ENCODE measurements at places on chromosomes 4 and X.

DNA sequence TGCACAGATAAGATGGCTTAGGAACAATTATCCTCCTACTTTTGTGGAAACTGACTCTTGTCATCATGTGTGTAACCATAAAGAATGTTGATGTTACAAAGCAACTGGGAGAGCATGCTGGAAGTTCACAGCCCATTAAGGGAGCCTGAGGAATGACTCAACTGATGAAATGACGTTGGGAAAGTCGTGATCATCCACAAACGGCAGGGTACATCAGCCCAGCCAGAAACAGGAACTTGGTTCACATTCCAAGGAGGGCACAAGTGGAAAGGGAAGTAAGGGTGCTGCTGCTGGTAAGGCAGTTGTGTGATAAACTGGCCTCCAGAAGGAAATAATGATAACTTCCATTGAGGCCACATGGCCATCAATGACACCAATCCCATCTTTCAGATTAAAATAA is 6.7 kb downstream of the TEC start:
- no peak for DNase-seq

DNA sequence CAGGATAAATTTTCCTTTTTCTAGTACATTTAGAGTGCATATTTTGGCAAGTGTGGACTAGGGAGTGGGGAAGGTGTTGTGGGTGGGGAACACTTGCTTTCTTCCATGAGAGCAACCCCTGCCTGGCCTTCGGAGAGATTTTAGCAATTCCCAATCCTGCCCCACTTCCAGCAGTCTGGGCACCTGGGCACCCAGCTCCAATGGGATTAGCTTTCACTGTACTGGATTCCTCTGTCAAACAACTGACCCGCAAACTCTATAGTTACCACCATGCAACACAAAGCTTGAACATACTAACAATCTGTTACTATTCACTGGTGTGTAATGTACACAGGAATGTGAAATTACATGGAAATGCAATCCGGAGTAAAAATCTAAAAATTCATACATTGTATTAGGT is 50.3 kb downstream of the SH3RF1 start:
- DNase-seq: no peak

- DNase-seq: no peak
Measured at GRCh38 chr4:128848461-128848860, 39.0 kb downstream of the JADE1 start.

DNA sequence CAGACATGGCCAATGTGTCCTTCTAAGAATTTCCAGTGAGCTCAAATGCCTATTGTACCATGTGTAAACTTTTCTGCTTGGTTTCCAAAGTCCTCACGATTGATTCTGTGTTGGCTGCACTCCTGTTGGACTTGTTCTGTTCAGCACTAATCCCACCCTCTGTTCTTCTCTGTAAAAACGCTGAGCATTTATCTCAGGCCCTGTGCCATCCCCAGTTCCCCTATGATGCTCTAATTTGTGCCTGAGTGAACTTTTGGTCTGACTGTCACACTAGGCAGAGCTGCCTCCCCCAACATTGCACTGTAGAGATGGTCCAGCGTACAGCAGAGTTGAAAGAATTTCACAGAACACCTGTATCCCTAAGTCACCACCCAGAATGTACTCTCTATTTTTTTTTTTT is 76.1 kb upstream of the STS start:
- DNase-seq: no peak

GRCh38 chr4:54038056-54038455 is 26.3 kb downstream of the CHIC2 start:
- DNase-seq: no peak

DNA sequence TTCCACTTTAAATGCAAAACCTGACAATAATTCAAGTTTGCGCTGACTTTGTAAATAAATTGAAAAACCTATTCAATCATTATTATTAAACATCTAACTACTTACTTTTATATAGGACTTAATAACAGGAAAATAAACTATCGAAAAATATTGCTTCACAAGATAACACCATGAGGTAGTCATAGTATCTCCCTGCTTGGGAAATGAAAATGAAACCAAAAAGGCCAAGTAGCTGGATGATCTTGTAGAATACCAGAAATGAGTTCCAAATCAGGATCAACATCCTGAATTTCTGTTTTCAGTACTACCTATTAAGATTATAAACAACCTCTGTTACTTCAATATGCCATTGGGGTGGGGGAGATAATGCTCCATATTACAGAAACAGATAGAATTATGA is 58.9 kb downstream of the CHIC2 start:
- peak; percentile 5 for DNase-seq

DNA sequence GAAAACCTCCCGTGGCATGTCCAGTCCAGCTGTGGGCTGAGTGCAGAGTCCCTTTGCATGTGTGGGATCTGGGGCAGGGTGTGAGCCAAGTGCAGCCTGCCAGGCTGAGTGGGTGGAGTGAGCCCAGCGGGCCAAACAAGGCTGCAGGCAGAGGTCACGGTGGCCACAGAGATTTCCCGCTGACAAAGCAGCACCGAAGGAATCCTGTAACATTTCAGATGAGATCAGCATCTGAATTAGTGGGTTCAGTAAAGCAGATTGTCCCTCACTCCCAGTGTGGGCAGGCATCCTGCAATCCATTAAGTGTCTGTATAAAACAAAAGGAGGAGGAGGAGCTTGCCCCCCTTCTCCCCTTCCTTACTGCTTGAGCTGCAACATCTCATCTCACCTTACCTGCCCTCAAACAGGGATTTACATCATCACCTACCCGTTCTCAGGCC is 324.4 kb downstream of the FAT4 start:
- DNase-seq: no peak

GRCh38 chr4:101274888-101275752 is 72.2 kb downstream of the PPP3CA start:
- DNase-seq: no peak

DNA sequence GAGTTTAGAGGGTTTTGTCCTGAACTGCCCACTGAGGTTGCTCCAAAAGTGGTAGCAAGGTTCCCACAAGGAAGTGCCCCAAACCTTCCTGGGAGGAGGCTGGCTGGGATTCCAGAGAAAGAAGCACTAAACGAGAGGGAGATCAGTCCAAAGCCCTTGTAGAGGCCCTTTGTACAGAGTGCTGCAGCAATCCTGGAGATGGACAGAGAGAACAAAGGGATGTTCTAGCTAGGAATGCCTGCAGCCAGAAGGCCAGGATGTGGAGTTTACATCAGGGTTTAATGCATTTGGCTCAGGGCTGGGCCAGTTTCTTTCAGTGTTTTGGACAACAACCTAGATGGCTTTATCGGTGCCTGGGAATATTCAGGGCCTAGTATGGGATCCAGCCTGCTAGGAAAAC is 2155.1 kb upstream of the AGA start:
- DNase-seq: no peak

DNA sequence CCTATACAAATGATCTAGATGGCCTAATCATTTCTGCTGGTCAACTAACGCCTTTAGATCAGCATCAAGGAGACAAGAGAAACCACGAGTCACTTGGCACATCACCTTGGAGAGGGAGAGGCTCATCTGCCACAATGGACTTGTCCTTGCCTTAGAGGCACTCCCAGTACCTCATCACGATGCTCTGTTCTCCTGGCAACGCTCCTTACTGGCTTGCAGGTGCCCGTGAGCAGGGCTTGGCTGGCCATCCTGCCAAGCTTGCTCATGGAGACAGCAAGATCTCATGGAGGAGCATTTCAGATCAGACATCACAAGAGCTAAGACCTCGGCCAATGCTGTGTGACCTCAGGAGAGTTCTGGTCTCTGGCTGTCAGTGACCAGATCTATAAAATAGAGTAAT is 2.7 kb upstream of the SMIM20 start:
- DNase-seq: no peak

GRCh38 chr4:117447925-117448324 is 362.5 kb upstream of the TRAM1L1 start:
- no peak for DNase-seq

DNA sequence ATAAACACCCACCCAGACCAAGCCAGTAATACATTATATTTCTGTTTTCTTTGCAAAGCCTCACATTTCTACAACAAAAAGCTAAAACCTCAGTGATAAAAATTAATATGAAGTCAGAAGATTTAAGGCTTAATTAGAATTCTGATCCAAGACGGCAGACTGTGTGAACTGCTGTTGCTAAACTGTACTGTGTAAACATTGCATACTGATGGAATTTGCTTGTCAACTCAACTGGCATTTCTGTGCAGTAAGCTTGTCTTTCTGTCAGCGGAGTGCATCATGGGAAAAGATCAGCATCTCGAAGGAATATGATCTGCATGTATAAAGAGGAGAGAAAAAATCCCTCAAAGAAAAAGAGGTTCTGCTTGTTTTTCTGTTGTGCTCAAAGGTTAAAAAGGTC is 69.4 kb upstream of the SPANXB1 start:
- DNase-seq: no peak

DNA sequence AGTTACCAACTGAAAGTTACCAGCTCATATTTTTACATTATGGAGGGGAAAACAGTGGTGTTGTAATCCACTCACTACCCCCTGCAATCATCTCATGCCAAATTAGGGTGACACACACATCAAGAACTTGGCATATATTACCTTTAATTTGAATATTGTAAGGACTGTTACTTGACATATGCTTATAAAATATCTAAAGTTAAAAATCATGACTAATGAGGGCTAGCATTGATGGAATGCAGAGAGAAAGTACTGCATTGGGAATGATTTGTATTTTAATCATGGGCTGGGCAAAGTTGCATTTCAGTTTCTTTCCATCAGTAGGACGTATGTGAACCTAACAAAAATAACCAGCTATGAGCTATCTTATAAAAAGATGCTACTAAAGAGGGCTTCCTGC is 517.5 kb upstream of the GRIA3 start:
- DNase-seq: no peak

DNA sequence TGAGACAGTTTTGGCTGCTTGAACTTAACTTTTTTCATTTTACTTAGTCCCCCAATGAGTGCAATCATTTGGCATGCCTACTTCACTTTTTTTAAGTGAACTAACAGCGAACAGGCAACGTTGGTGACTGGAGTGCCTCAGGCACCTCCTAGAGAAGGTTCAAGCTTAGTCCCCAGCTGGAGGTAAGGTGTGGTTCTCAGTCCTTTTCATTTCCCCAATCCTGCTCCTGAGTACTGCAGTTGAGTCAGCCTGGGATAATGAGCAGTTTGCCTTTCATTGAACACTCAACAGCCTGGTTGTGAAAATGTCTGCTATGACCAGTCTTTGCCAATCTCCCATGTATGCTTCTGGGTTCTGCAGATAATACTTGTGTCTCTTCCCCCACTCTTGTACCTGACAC is 109.5 kb downstream of the CDKL5 start:
- no peak for DNase-seq

- no peak for DNase-seq
Measured at GRCh38 chr4:188904617-188905016, 765.4 kb downstream of the TRIML1 start.

DNA sequence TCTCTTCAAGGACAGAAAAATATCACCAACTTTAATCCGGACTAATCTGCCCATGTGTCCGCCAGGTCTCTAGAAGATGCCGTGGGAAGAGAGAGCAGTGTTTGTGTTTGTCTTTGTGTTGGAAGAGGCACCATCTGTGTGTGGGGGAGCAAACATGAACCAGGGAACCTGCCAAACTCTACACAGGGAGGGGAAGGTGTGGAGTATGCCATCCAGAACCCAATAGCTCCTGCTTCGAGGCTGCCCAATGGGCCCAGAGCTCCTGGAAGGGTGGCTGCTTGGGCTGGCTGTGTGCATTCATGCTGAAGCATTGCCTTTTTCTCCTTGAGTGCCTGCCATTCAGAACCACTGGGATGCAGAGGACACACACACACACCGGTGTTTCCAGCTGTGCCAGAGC is 536.2 kb downstream of the MID1IP1 start:
- no peak for DNase-seq

DNA sequence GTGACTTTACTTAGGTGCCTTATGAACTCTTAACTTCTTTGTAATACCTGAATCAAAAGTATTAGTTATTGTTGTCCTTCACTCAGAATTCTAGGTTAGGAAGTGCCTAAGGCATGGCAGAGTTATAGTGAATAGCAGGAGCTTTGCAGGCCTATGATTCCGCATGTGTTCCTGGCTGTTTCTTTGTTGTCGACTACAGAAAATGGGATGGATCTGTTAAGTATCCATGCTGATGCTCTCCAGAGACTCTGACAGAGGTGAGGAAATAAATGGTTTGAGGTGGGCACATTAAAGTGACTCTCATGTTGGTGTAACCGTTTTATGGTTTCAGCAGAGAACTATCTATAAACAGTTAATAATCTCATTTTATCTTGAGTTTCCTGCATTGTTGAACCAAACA is 1601.3 kb downstream of the PCDH7 start:
- DNase-seq: no peak

- peak; percentile 27 for DNase-seq
Measured at GRCh38 chr4:181301735-181302710, 941.2 kb upstream of the TENM3 start.

GRCh38 chr4:174369985-174370384 is 86.3 kb downstream of the CEP44 start:
- no peak for DNase-seq

DNA sequence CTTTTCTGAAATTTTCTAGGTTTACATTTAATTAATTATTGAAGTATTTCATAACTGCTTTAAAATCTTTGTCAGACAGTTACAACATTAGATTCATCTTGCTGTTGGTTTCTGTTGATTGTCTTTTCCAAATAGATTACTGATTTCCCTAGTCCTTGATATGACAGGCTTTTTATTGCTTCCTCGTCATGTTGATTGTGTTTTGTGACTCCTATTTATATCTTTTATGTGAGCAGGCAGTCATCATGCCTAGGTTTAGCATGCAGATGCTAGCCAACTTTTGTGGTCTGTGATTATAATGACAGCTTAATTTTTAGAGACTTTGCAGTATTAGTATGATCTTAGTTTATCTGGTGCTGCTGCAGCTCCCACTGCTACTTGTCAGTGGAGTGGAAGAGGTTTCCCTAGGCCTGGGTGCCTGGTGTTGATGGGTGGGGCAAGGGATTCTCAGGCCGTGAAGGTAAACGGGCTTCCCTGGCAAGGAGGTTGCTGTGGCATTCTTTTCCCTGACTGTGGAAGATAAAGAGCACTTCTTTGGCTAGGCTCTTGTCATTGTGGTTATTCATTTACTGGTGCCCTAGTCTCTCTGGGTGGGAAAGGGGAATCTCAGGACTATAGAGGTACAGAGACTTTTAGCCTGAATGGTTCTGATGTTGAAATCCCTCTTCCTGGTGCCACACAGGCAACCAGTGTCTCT is 65.7 kb downstream of the SERPINA7 start:
- no peak for DNase-seq

- DNase-seq: peak; percentile 62
Measured at GRCh38 chr4:121155893-121156292, 8.2 kb downstream of the TNIP3 start.

- DNase-seq: no peak
Measured at GRCh38 chr4:108314900-108315589, 146.3 kb upstream of the LEF1 start.

DNA sequence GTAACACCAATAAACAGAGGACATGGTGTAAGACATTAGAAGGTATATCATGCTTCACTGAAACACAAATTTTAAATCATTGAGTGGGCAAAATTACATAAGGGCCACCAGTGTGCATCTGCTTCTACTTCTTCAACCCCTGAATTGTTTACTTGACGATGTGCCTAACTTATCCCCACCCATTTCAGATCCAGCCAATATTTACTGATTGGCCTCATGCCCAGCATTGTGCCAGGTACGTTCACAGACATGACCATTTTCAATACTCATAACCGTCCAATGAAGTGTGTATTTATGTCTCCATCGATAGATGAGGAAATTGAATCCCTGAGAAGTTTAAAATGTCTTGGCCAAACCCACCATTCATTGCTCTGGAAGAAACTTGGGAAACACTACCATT is 208.3 kb upstream of the MID1 start:
- DNase-seq: no peak

GRCh38 chrX:24748196-24748595 is 54.5 kb downstream of the POLA1 start:
- no peak for DNase-seq
